ENCODE measurements at places on chromosomes 3 and 15.

- peak; percentile 41 for DNase-seq
Observed at GRCh38 chr15:41333026-41333562, 413 bp downstream of the NUSAP1 start.

DNA sequence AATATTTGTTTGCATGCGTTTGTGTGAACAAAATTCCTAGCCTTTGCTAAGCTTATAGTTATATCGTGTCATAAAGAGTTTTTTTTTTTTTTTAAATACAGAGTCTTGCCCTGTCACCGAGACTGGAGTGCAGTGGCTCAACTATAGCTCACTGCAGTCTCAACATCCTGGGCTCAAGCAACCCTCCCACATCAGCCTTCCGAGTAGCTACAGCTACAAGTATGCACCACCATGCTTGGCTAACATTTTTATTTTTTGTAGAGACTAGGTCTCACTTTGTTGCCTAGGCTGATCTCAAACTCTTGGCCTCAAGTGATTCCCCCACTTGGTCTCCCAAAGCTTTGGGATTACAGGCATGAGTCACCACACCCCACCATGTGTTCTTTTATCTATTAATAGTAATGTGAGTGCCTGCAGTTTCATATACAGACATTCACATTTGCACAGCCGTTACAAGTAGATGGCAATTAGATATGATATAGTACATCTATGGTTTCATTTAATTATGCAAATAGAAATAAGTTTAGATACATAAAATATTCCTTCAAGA lies 848.6 kb downstream of the PDCD6IP start:
- DNase-seq: no peak

GRCh38 chr15:100665570-100665969 lies 63.2 kb downstream of the ASB7 start:
- peak; percentile 55 for DNase-seq

GRCh38 chr3:157532529-157533297 lies 29.5 kb upstream of the VEPH1 start:
- DNase-seq: peak; percentile 92

- peak; percentile 27 for DNase-seq
Observed at GRCh38 chr3:123169492-123169929, 32.2 kb upstream of the SEC22A start.

- peak; percentile 50 for DNase-seq
Observed at GRCh38 chr15:33226559-33227181, 32.2 kb upstream of the FMN1 start.

DNA sequence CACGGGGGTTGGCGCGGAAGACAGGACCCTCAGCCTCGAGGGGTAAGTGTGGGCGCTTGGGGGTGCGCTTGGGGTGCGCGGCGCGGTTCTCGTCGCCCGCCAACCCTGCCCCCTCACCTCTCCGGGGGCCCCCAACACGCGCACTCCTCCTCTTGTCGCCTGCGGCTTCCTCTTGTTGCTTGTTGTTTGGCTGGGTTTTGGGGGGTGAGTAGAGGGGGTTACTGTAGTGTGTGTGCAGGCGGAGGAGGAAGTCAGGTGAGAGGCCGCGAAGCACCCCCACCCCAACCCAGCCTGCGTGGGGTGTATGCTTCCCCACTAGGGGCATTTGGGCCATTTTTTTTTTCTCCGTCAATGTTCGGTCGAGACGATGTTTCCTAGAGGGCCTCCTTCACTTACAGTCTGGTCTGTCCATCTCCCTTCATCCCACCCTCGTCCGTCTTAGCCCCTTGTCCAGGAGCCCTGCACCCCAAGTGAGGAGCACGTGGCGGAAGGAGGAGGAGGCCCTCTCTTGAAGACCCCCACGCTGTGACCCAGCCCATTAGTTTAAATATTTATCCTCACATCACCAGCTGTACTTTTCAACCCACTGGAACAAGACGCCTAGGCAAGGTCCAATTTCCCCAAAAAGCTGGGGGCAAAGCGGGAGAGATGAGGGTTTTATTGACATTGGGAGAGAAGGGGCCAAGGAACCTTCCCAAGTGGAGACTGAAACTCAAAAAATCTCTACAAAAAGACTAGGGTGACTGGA lies 20.4 kb upstream of the SATB1 start:
- DNase-seq: no peak

- peak; percentile 51 for DNase-seq
Observed at GRCh38 chr15:70714565-70714964, 48.8 kb downstream of the UACA start.

DNA sequence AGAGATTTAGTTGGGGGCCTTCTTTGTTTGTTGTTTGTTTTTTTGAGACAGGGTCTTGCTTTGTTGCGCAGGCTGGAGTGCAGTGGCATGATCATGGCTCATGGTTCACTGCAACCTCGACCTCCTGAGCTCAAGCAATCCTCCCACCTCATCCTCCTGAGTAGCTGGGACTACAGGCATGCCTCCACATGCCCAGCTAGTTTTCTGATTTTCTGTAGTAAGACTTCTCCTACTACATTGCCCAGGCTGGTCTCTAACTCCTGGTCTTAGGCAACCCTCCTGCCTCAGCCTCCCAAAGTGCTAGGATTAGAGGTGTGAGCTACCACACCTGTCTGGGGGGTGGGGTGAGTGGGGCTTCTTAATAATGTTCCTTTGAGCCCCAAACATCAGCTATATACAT lies 148.3 kb upstream of the ADAMTS9 start:
- no peak for DNase-seq

DNA sequence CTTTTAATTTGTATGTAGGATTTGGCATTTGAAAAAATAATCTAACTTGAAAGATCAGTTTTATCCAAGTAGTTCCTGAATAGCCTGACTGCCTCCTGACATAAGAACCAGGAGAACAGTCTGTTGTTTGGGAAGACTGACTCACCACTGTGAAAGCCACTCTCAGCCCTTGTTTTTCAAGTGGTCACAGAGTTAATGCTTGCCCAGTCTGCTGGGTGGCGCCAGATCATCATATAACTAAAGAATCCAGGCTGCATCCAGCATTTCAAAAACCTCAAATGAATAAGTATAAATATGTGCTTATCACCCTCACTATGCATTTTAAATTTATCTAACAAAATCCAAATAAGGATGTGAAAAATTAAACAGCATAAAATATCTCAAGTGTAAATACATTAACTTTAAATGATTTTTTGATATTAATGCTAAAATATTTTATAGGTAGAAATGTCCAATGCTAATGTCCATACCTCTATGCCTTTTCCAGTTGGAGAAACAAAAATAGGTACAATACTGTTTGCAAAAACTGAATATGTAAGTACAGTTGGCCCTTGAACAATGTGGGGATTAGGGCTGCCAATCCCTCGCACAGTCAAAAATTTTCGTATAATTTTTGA lies 26.9 kb upstream of the ZBBX start:
- DNase-seq: peak; percentile 72

DNA sequence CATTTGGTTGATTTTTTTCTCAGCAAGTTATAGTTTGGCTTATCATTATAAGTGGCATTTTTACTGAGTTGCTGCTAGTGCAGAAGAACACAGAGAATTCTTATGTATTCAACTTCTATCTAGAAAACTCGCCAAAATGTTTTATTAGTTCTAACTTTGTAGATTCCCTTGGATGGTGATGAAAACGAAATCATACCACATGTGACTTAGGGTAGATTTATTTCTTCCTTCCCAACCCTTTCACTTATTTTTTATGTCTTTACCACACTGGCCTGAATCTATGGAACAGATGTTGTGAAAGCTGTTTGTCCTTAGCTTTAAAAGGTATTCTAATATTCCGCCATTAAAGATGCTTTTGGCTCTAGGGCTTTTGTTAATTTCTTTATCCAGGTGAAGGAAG lies 503.3 kb upstream of the CFAP20DC start:
- DNase-seq: no peak

- DNase-seq: no peak
Observed at GRCh38 chr3:49316696-49317457, 23.0 kb downstream of the USP4 start.

DNA sequence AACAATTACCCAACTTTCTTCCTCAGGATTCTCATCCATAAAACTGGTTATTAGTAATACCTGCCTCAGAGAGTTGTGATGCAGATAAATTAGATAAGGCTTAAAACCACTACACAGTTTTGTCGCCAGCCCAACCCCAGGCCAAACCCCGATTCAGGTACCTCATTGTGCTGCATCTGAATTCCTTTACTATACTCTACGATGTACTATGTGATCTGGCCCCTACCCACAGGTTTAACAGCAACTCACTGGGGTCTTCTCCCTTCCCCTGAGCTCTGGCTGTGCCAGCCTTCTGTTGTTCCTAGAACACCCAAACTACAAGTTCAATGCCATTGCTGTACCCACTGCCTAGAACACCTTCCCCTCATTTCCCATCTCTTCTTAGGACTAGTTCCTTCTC lies 64.6 kb downstream of the MYO5A start:
- no peak for DNase-seq

DNA sequence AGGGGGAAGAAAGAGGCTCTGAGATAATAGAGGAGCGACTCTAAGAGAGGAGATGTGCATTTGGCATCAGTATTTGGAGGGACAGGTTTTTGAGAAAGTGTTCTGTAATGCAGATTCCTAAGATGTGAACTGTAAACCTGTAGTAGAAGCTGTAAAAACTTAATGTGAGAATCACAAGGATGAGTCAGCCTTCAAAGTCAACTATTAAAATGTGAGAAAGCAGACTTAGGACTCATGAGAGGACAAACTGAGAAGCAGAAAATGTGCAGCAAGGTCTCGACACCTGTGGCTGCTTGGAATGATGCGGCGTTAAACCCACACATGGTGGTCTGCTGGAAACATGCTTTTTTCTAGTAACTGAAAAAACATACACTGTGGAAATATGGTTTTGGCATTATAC lies 36.0 kb downstream of the USP13 start:
- peak; percentile 27 for DNase-seq

- no peak for DNase-seq
Observed at GRCh38 chr15:40134885-40135284, 26.0 kb upstream of the BUB1B start.

GRCh38 chr3:56467108-56467507 lies 1.2 kb downstream of the ERC2 start:
- DNase-seq: peak; percentile 85

DNA sequence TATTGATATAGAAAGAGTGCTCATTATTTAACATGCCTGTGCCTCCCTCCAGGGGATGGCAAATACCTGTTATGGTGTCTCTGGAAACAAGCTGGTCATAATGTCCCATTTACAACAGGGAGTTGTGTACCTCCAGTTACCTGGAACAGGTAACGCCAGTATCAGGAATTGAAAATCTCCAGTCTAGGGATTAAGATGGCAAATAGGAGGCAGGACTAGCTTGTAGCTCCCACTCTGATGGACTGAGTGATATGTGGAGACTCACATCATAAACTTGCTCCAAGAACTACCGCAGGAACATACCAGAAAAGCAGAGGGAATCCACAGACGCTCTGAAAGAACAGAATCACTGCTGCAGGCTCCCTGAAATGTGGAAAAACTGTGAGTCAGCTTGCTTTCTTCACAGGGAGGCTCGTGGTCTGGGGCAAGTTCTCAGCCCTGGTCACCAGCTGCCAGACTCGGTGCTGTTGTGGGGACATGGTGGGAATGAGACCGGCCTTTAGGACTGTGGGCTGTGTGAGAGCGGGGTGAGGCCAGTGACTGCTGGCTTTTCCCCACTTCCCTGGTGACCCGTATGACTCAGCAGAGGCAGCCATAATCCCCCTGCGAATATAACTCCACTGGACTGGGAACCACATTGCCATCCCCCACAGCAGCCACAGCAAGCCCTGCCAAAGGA lies 97.4 kb downstream of the KCNAB1 start:
- peak; percentile 62 for DNase-seq

DNA sequence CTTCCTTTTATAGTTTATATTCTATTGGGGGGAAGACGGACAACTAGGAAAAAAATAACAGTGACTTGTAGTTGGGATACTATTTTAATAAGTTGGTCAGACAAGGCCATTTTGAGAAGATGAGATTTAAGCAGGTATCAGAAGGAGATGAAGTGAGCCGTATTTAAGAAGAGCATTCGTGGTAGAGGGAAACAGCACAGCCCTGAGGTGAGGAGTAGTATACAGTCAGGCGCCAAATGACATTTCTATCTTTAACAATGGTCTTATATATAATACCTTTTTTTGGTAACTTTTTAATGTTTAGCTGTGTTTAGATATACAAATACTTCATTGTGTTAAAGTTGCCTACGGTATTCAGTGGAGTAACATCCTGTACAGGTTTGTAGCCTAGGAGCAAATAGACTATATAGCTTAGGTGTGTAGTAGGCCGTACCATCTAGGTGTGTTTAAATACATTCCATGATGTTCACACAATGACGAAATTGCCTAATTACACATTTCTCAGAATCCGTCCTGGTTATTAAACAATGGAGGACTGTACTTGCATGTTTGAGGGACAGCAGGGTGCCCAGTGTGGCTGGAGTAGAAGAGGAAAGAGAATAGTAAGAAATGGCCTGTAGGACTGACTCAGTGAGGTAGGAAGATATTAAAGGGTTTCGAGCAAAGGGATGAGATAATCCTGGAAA lies 1.6 kb downstream of the NKTR start:
- no peak for DNase-seq

DNA sequence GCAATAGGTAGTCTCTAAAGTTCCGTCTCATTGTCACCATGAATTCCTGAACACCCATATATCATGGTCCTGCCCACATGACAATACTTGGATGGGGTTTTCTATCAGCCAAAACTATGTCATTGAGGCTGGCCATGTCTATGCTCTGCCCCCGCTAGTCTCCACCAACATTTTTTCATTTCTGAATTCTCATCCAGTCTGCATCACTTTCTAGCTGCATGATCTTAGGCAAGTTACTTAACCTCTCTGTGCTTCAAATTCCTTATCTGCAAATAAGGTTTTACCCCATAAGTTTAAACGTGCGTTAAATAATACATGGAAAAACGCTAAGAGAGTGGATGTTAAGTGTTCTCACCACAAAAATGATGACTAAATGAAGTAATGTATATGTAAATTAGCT lies 14.1 kb downstream of the HERC1 start:
- DNase-seq: no peak

DNA sequence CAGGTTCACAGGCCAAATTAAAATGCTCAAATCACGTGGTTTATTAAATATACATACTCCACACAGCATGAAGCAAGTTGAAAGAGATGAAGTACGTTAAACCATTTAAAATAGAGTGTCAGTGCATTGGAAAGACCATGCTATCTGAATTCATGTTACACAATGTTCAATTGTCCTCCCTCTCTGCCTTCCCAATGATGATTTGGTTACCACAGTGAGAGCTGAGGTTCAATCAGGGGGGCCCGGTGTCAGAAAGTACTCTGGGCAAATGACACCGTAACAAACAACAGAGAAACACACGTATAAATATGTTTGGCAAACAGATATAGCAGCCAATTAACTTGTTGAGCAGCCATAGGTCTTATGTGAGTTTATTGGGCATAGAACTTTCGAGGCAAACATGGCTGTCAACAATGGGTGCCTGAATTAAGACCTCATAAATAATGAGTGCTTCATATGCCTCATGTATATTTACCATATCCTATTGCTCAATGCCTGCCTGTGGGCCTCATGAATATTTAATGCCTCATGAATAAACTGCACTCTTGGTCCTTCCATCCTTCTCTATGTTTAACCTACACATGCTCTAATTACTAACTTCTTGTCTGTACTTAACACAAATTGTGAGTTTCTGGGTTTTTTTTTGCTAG lies 641.5 kb downstream of the PLOD2 start:
- no peak for DNase-seq

- no peak for DNase-seq
Observed at GRCh38 chr15:76987276-76987675, 7.7 kb upstream of the PSTPIP1 start.

- DNase-seq: peak; percentile 74
Observed at GRCh38 chr3:14166877-14167603, 11.4 kb downstream of the XPC start.

Data from amniotic epithelial cell (primary cell).